ENCODE measurements at places on chromosomes 5 and 9.

DNA sequence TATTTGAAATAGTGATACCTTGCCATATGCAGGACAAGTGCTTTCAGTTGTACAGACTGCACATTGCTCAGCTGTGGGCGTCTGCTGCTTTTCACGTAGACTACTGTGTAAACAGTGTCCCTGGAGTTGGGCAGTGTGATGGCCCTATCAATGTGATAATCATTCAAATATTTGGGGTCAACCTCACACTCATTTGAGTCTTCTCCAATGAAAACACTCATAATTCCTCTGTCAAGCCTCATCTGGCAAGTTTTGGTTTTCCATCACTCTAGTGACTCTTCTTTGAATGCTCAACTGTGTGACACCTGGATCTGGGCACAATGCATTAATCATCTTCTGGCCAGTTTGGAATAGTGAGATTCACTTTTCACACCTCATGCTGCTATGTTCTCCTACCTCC, 64.4 kb downstream of the UGCG start:
- DNase-seq: no peak

- DNase-seq: no peak
These were observed 33.3 kb downstream of the AHRR start for GRCh38 chr5:354581-355378.

GRCh38 chr5:91145333-91145620, 237.8 kb downstream of the ARRDC3 start:
- no peak for DNase-seq

GRCh38 chr9:79764374-79764773, 192.6 kb downstream of the TLE4 start:
- DNase-seq: peak; percentile 30

GRCh38 chr5:171989276-171989675, 17.2 kb downstream of the FBXW11 start:
- no peak for DNase-seq

DNA sequence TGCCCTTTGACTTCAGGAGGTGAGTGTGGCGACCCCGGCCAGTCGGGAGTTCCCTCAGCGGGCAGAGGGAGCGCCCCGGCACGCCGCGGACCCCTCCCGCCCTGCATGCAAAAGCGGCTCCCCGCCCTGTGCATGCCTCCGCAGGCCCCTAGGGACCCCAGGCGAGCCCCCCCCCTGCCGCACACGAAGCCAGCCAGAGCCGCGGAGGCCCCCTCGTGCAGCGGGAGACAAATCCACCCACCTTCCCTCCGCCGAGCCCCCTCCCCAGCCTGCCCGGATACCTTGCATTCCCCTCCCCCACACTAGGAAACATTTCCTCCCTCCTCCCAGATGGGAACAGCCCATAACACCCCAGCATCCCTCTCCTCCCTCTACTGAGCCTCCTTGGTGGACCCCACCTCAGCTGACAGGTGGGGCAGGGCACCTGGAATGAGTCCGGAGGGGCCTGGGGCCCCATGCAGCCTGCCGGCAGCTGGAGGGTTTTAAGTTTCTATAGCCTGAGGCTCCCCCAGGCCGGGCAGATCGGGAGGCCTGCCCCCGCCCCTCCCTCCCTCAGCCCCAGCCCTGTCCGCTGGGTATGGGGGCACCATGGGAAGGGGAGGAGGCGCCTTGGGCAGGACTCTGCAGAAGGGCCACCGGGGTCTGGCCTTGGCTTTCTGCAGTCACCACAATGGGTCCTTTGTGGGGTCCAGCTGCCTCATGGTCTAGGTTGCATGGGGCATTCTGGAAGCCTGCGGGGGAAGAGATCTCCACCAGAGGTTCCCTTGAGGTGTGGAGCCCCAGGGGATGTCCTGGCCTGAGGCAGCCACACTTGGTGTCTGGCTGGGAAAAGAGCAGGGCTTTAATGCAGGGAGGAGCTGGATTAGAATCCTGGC, 601 bp downstream of the ERGIC1 start:
- no peak for DNase-seq

GRCh38 chr9:134858051-134858841, 22.4 kb upstream of the FCN2 start:
- DNase-seq: no peak

- no peak for DNase-seq
These were observed 227.5 kb downstream of the GNA14 start for GRCh38 chr9:77420641-77421040.

DNA sequence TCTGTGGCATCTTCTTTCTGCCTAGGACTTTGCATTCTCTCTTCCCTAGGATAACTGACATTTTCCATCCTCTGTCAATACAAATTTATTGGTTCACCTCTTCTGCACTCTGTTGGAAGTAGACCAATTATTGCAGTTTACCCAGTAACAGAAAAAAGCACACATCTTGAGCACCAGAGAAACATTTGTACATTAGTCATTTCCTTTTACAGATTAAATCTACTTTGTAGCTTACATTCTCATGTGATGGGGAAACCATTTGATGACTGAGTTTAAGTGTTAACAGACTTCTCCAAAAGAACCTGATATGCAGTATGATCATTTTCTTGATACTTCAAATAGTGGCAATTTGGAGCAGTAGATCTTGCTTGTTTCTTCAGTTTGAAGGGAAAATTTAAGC, 1098.8 kb downstream of the DTWD2 start:
- DNase-seq: no peak

DNA sequence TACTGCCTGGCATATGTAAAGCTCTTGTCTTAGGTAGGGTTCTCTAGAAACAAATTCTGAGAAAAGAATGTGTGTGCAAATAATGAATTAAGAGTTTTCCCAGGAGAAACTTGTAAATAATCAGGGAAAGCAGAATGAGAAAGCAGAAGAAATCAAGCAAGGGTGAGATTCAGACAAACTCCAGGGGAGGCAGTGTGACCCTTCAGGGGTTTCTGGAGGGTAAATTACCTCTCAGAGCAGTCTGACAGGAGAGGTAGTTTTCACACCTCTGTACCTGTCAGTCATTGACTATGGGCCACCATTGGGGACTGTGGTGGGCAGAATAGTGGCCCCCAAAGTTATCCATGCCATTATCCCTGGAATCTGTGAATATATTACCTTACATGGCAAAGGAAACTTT, 124.6 kb downstream of the KCTD16 start:
- no peak for DNase-seq

DNA sequence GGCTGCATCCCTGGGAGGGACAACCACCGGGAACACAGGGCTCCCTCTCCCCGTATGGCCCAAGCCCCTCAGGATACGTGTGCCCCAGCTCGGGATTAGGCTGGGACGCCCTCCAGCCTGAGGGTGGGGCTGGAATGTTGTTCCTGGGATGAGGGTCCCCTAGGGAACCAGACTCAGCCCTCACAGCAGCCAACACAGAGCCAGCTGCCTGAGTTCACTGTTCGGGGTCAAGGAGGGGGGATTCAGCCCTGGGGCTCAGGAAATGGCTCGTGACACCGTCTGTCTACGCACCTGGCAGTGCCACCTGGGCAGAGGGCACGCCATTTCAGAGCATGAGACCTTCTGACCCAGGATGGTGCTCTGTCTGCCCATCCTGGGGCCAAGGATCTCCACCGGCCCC, 8.9 kb downstream of the RNF44 start:
- no peak for DNase-seq

DNA sequence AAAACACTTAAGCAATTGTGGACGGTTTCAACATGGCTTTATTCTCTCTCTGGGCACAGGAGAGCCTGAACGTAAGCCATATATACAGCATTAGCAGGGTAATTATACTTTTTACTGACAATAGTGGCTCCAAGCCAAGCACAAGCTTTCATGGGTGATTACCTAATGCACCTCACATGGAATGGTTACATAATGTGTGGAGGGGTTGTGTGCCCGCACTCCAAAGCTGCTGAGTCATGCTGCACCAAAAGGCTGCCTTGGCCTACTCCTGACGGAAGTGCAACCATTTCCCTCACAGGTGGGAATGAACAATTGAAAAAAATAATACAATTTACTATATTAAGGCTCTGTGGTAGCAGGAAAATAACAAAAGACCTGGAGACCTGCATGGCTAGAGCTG, 86.5 kb upstream of the ATP10B start:
- peak; percentile 55 for DNase-seq

- no peak for DNase-seq
These were observed 34.3 kb upstream of the TBC1D2 start for GRCh38 chr9:98289614-98290201.

GRCh38 chr5:167248257-167248656, 1043.2 kb upstream of the WWC1 start:
- DNase-seq: no peak

- no peak for DNase-seq
These were observed 12.5 kb upstream of the NOTCH1 start for GRCh38 chr9:136558373-136558772.

GRCh38 chr5:72005671-72006070, 101.6 kb upstream of the MAP1B start:
- DNase-seq: no peak

GRCh38 chr5:98483301-98483685, 290.2 kb upstream of the RGMB start:
- no peak for DNase-seq

DNA sequence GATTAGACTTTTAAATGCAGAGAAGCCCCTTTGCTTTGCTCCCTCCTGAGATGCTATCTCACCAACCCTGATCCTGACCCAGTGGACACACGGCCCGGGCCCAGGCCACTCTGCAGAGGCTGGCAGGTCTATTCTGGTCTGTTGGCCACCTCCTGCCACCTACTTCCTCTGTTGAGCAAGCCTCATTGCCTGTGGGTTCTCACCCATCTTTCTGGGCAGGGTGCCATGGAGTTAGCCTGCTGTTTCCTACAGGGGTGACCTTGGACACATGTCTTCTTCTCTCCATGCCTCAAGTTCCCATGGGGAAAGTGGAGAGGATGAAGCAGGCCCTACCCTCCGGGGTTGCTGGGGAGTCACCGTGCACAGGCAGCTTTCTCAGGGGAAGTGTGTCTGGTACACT, 266.2 kb upstream of the IRX1 start:
- no peak for DNase-seq

DNA sequence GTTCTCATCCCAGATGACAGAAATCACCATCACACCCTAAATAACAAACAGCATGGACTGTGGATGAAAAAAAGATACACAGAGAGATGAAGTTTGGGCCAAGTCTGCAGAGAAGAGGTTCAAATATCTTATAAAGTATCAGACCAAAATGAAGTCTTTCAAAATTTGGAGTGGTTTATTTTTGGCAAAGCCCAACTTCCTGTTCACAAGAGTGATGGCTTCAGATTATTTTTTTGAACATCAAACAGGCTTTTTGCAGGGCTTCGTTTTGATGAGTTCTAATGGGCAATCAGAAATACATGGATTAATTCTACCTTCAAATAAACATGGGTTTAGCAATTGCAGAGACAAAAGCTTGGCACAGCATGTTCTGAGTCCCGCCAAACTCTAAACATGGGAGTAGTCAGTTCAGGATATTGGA, 378.2 kb upstream of the RPS23 start:
- no peak for DNase-seq

DNA sequence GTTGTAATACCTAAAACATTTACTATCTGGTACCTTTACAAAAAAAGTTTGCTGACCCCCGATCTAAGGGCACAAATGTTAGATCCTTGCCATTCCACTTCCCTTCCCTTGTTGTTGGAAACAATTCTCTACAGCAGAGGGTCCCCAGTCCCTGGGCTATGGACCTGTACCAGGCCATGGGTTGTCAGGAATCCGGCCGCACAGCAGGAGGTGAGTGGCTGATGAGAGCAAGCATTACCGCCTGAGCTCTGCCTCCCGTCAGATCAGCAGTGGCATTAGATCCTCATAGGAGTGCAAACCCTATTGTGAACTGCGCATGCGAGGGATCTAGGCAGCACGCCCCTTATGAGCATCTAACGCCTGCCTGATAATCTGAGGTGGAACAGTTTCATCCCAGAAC, 248.5 kb downstream of the AP3B1 start:
- no peak for DNase-seq

GRCh38 chr9:106648799-106649198, 214.2 kb upstream of the ZNF462 start:
- no peak for DNase-seq

DNA sequence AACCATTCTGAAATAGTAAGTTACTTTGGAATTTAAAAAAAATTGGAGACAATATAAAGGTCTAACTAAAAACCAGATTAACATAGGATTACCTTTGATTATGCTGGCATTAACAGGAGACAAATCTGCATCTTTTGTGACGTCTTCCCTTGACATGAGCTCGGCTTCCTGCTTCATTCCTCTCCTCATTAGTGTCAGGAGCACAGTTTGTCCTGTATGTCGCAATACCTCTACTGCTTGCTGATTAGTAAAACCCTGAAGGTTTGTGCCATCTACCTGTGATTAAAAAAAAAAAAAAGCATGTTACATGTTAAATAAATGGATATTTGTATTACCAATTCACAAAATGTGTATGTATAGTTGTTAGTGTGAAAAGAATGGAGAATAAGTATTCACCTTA, 73.7 kb downstream of the MPDZ start:
- DNase-seq: no peak

DNA sequence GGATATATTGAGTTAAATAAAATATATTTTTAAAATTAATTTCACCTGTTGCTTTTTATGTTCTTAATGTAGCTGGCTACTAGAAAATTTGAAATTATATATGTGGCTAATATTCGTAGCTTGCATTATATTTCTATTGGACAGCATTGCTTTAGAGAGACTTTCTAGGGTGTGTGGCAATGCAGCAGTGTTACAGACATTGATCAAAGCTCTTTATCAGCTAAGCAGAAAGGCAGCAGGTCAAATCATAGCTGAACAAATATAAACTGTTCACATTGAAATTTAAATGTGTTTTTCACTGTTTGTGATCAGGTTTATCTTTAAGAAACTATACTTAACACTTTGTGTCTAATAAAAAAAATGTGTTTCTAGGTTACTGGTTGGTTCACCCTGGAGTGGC, 52.6 kb downstream of the ITGA2 start:
- DNase-seq: no peak

DNA sequence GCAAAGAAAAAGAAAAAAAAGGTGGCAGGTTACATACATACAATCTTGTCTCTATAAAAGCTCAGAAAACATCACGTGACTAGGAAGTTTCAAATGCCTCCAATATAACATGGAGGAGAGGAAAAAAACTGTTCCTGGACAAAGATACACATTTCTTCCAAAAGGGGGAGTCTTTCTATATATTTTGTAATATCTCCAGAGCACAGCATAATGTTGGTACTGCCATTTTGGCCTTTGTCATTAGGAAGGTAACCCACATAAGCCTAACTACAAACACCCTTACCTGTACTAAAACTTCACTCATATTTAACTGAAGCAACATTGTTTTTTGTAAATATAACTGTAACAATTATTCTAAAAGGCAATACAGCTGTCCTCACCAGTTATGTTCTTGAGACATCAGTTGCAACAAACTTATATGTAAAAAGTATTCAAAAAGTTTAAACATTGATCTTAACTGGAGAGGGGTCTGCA, 1.2 kb upstream of the BTF3 start:
- DNase-seq: no peak

- DNase-seq: no peak
These were observed at the start of gene OR1B1 for GRCh38 chr9:122657527-122657926. Gene OR1B1, minus strand, starts transcription at chr9:122657627.

- peak; percentile 69 for DNase-seq
These were observed 29.0 kb upstream of the CCNG1 start for GRCh38 chr5:163408311-163408923.

- no peak for DNase-seq
These were observed 843 bp downstream of the BSPRY start for GRCh38 chr9:113350107-113350661.

GRCh38 chr5:164422400-164422799, 917.0 kb downstream of the MAT2B start:
- no peak for DNase-seq

GRCh38 chr5:180083529-180084060, 12.0 kb upstream of the RNF130 start:
- no peak for DNase-seq

All from colonic mucosa (tissue), 4 donors.